BE2C (cell line): ENCODE measurements at places on chromosomes 3 and 15.

DNA sequence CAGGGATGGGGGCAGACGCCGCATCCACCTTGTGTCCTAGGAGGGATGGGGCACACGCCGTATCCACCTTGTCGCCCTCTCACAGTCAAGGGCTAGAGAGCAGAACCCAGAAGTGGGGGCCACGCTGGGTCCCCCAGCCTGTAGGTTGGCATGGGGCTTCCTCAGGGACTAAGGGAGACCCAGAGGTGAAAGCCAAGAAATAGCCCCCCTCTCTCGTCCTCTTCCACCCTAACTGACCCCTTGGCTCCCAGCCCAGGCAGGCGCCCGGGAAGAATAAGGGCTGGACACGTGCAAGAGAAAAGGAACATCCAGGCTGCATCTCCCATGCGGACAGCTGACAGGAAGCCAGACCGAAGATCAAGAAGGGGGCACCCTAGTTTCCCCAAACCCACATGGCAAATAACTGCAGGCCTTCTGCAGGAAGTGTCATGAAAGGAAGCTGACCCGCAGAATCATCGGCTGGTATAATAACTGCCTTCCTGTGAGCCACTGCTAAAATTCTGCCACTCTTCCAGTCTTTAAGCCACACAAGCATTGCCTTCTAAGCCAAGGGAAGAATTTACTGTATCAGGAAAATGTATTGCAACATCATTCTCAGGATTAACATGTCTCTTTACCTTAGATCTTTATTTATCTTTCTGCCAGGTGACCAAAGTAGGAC, 38.5 kb upstream of the TFRC start:
- no peak for DNase-seq

- no peak for DNase-seq
Measured at GRCh38 chr3:89116476-89116875, 9.1 kb downstream of the EPHA3 start.

DNA sequence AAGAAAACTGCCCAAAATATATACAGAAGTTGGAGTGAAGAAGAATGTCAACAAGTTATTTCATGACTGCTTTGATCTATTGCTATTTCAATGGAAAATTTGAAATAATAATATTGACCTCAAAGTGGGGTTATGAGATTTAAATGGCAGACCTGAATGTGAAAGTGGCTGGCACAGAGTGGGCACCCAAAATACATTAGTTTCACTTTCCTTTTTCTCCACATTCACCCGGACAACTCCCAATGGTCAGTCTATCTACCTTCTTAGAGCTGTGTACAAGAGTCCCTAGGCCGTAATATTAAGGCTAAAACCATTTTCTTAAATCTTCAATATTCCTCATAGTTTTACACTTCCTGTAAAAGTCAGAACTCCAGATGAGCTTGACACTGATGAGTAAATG, 61.6 kb upstream of the ETV5 start:
- no peak for DNase-seq

DNA sequence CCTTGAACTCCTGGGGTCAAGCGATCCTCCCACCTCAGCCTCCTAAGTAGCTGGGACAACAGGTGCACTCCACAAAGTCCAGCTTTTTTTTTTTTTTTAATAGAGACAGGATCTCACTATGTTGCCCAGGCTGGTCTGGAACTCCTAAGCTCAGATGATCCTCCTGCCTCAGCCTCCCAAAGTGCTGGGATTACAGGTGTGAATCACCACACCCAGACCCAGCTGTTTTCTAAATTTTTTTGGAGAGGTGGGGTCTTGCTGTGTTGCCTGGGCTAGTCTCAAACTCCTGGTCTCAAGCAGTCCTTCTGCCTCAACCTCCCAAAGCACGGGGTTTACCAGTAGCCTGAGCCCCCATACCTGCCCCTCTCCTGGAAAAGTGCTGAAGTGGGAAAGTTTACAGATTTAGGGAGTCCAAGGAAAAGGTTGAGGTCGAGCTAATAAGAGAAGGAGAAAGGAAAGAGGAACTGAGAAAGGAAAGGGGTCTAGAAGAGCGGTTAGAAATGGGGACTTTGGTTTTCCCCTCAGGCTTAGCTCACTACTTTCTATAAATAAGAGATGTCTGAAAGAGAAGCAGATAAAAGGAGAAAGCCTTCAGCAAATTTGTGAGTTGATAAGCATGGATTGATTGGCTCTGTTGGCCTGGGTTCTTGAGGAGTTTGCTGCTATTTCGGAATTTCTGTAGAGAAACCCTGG, 23.6 kb downstream of the UBE2E1 start:
- no peak for DNase-seq

GRCh38 chr3:122969585-122970469, 57.7 kb downstream of the SEMA5B start:
- no peak for DNase-seq

DNA sequence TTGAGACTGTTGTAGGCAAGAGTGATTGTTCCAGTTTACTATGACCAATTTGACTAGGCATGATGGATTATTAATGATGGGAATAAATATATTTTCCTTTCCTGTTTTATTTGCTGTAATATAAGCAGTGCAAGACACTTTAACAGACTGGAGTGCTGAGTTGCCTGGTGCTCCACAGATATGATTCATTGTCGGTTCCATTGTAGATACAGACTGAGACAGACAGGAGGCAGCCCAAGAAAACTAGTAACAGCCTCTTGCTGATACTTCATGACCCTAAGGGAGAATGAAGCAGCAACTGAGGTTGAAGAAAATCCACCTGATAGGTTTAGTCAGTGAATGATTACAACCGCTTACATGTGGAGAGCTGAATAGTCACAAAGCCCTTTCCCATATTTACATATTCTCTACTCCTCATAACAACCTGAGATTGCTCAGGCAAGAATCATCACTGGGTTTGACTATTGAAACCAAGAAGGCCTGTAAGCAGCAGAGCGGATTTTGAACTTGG, 235.1 kb upstream of the TPRG1 start:
- DNase-seq, result no peak

DNA sequence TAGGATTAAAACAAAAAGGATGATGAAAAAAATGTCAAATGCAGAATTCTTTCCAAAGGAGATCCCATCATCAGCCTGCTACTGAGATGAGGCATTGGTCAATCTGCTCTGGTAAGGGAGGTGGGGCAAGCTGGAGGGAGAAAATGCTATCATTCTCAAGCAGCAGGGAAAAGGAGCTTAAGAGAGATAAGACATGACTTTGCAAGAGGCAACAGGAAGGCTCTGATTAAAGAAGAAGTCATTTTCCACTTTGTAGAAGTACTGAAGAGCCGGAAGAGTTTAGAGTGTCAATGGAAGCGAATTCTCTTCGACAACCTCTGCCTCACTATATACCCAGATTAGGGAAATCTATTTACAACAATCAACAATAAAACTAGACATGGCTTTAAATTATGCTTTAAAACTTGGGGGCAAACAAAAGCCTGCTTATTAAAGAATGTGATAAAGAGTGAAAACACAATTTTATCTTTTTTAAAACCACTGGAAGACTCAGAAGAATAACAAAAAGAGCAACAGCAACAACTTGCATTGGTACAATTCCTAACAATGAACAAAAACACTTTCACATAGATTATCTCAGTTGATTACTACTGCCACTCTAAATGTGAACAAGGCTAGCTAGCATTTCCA, 81.8 kb upstream of the NANOGP8 start:
- DNase-seq, result no peak

- no peak for DNase-seq
Measured at GRCh38 chr3:152556731-152557254, 278.1 kb upstream of the P2RY1 start.

GRCh38 chr3:160035757-160036156, 47.1 kb downstream of the IL12A start:
- DNase-seq, result no peak

DNA sequence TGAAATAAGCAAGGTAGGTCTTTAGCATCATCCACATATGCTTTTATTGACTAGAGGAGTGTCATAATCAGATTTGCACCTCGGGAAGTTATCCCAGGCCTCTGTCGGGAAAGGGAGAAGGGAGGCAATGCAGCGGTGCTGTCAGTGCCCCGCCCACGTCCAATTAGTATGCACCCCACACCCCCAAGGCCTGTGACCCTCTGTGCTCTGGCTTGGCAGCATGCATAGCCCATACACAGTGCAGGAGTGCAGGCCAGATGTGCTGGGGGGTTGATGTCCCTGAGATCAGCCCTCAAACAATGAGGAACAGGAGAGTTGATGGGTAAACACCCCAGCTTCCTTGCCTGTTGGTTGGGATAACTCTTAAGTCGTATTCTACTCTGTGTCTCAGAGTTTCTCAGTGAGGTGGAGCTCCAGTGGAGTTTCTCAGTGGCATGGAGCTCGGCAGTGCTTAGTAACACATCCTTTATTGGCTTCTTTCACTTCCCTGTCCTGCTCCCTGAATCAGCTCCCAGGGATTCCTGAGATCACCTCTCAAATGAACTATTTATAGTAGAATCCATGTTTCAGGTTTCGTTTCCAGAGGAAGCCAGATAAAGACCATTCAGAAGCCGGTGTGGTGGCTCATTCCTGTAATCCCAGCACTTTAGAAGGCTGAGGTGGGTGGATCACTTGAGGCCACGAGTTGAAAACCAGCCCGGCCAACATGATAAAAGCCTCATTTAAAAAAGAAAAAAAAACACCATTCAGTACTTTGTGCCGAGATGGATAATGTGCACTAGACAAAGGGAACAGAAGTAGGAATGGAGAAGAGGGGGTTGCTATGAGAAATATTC, 26.7 kb upstream of the NDUFB4 start:
- DNase-seq, result no peak

DNA sequence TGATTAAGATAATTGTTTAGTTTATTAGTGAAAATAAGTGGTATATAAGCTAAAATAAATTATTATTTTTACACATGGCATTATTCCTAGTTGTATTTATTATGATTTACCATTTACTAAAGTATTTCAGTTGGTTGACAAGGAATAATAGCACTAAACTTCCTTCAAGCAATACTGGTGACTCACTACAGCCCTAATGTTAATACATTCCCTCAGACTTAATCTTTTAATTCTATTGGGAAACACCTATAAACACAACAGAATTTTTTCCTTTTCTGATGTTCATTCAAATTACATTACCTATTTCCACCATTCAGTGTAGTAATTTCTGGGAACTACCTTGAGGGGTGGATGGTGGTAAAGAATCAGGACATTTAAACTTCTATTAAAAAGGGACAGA, 264.0 kb downstream of the TIGIT start:
- DNase-seq, result no peak

GRCh38 chr15:63059573-63060216, 17.1 kb downstream of the TPM1 start:
- DNase-seq, result no peak

GRCh38 chr15:92034227-92034626, 180.7 kb downstream of the SLCO3A1 start:
- DNase-seq, result no peak

DNA sequence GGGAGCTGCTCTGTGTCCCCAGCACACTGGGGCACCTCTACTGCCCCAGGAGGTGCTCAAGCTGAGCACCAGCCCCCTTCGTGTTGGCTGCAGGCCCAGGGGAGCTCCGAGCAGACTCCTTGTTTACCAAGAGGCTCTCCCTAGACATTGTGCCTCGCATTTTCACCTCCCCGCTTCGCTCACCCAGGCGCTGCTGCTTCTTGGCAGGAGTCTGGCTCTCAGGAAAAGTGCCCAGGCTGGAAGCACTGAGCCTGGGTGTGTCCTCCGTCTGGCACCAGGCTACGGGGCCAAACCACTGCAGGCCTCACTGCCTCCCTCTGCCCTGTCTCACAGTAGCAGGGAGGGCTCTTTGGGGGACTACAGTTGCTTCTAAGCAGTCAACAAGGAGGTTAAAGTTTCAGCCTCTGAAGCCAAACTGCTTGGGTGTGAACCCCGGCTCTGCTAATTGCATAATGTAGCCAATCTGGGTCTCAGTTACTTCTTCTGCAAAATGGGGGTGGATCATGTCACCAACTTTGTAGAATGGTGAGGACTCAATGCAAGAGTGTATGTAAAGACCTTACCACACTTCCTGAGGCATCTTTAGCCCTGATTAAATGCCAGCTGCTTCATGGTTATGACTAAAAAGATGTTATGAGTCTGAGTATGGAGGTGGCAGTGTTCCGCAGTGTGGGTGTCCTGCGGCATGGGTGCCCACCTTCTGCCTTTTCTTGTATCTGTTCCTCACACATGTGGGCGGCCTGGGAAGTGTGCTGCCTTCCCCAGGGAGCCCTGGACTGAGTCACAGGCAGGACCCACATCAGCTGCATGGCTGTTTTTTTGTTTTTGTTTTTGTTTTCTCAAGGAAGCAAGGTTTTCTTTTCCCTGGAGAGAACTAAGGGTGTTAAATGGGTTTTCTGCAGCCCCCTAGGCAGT, 88.9 kb downstream of the CLSTN2 start:
- peak; percentile 34 for DNase-seq

DNA sequence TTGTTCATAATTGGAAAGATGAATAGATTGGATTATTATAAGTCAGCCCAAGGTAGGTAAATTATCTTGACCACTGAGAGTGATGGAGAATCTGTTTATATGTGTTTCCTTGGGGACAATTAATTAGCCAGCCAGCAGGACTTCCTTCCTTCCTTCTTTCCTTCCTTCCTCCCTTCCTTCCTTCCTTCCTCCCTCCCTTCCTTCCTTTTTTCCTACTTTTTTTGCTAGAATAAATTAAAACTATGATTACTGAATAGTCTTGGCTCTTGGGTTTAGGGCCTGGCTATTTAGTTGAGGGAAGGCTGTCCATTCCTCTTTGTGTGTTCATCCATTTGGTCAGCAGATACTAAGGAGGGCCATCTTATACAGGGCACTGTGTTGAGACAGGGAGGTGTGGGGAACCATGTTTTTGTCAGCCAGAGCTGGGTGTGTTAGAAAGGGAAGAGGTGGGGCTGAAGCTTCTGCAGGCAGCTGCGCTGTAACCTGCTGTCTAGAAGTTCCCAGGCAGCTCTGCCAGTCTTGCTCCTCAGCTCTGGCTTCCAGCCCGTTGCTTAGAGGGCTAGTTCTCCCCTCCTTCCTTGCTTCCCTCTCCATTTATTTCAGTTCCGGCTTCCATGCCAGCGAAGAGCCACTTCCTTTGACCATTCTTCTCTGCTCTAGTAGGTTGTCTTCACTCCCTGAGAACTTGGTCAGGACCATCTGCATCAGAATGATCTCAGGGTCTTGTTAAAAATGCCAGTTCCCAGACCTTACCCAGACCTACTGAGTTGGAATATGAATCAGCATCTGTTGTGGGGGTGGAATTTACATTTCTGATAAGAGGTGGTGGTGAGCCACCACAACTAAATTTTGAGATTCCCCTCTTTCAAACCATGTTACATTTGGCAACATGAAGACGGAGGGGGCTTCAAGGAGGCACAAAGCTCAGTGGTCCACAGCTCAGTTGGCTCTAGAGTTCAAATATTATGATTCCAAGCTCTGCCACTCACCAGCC, 113.9 kb downstream of the DGKG start:
- DNase-seq, result no peak

GRCh38 chr3:13783476-13783875, 96.4 kb downstream of the WNT7A start:
- DNase-seq, result no peak

- DNase-seq, result no peak
Measured at GRCh38 chr15:65917407-65917756, 48.1 kb downstream of the RAB11A start.

GRCh38 chr15:85793641-85794597, 806 bp downstream of the KLHL25 start:
- DNase-seq, result peak; percentile 50

- no peak for DNase-seq
Measured at GRCh38 chr3:125078951-125079674, 23.3 kb upstream of the HEG1 start.

GRCh38 chr3:124812291-124813265, 74.6 kb downstream of the ITGB5 start:
- no peak for DNase-seq

- no peak for DNase-seq
Measured at GRCh38 chr3:117479095-117479494, 769.5 kb downstream of the TUSC7 start.
